ENCODE measurements at places on chromosomes 3 and 15. TPM values are rescaled to one million over a fixed set of nuclear protein-coding genes. Genes with fewer than 3 reads are reported as not detected.

DNA sequence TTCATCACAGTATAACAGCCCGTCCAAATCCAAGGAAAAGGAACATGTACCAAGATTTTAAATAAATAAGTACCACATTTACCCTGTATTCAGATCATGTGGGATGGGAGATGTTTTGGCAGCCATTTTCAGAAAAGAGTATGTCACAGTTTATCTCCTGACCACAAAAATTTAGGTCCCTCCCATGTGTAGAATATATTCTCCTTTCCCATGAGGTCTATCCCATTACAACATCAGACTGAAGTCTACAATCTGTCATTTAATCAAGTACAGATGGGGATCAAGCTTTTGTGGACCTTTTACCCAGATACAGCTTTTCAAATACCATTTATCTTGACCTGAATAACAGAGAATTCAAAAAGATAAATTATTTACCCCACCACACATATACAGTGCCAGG lies 444.5 kb downstream of the PLOD2 start:
- H3K4me1 ChIP-seq, result no peaks in the 10 kb centered on the region
- no peak overlapping the region for H3K27ac ChIP-seq
- H3K4me3 ChIP-seq, result no peak overlapping the region

- no peak for DNase-seq
- H3K36me3 ChIP-seq, result no peaks in the 10 kb centered on the region
- H3K4me3 ChIP-seq, result no peak overlapping the region
- no peaks in the 10 kb centered on the region for H3K4me1 ChIP-seq
- no peak overlapping the region for H3K27ac ChIP-seq
- H3K27me3 ChIP-seq, result no peaks in the 10 kb centered on the region
These were observed 91.6 kb upstream of the TRIM42 start for GRCh38 chr3:140586311-140586710.

- peaks cover 8% of the 10 kb centered on the region for H3K36me3 ChIP-seq
- no peak overlapping the region for H3K4me3 ChIP-seq
- H3K27ac ChIP-seq, result no peak overlapping the region
These were observed 40.2 kb upstream of the ARF4 start for GRCh38 chr3:57637391-57637790.

DNA sequence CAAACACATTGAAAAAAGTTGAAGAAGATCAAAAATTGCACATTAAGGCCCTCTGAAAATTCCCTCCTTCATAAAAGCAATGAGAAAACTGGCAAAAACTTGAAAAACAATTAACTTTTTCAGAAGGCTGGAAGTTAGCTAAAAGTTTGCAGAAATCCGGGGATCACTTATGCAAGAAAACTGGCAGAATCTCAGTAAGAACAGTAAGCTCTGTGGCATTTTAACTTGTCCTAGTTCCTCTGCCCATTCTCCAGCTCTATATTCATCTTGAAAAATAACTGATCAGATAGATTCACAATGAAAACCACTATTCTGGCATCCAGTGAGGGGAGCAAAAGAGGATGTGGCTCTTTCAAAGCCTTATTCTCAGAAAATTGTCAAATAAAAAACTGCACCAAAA lies 566.8 kb downstream of the NTRK3 start:
- no peak overlapping the region for H3K4me3 ChIP-seq
- H3K36me3 ChIP-seq, result no peaks in the 10 kb centered on the region
- H3K27me3 ChIP-seq, result no peaks in the 10 kb centered on the region
- no peaks in the 10 kb centered on the region for H3K4me1 ChIP-seq
- DNase-seq, result no peak
- no peak overlapping the region for H3K27ac ChIP-seq

DNA sequence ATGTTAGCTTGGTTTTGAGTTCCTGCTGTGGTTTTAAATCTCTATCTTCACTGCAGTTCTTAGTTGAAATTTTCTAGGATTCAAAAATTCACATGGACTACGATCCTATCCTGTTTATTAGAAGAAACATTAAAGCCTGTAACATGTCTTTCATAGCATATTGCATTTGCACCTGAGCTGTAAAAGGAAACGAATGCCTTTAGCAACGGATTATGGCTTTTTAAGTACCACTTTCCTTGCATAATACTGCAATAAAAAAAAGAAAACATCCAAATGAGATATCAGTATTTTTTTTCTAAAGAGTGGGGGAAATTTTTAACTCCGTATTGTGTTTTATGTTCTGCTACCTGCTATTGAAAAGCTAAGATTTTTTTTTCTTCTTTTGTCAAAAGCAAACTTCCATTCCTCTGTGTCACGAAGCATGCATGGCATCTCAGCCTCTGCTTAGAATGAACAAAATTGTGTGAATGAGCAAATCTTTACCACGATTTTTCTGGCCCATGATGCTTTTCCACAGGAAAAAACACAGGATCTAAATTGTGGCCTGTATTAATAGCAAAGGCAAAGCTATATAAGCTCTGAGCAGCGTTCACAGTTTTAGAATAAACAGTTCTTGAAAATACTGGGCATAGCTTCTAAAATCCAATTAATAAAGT lies 110.0 kb upstream of the CDIN1 start:
- H3K4me3 ChIP-seq, result no peak overlapping the region
- H3K36me3 ChIP-seq, result no peaks in the 10 kb centered on the region
- H3K27me3 ChIP-seq, result no peaks in the 10 kb centered on the region
- DNase-seq, result no peak

- DNase-seq, result peak; percentile 5
- H3K4me3 ChIP-seq, result no peak overlapping the region
- no peaks in the 10 kb centered on the region for H3K27me3 ChIP-seq
These were observed 6.2 kb upstream of the CTDSPL start for GRCh38 chr3:37855363-37855970.

- peak overlapping the region; percentile 40 for H3K27ac ChIP-seq
- peaks cover 29% of the 10 kb centered on the region for H3K4me1 ChIP-seq
- no peaks in the 10 kb centered on the region for H3K36me3 ChIP-seq
- no peak overlapping the region for H3K4me3 ChIP-seq
- no peak for DNase-seq
- H3K27me3 ChIP-seq, result no peaks in the 10 kb centered on the region
These were observed 130.9 kb upstream of the RASGRP1 start for GRCh38 chr15:38695249-38696108.

- no peaks in the 10 kb centered on the region for H3K36me3 ChIP-seq
- H3K4me1 ChIP-seq, result no peaks in the 10 kb centered on the region
- no peaks in the 10 kb centered on the region for H3K27me3 ChIP-seq
- no peak for DNase-seq
- H3K4me3 ChIP-seq, result no peak overlapping the region
These were observed 154.3 kb downstream of the GOLIM4 start for GRCh38 chr3:167941234-167941995.

DNA sequence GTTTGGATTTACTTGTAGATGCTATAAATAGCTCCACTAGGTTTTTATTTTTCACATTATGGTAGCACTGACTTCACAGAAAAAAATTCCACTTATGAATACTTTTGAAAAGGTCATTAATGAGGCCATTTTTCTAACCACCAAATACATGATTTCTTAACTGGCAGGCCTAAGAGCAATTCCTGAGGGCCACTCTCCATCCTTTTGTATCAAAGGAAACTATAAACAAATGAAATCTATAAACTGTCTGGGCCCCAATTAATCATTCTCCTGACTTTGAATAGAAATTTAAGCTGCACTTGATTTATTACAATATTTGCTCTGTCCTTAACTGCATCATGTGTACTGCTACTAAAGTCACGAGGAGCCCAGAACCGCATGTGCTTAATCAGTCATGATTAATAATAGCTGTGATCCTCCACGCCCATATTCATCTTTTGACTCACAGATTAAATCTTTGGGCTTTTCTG lies 25.1 kb upstream of the MTMR10 start:
- DNase-seq, result no peak
- H3K27ac ChIP-seq, result no peak overlapping the region
- peaks cover 20% of the 10 kb centered on the region for H3K4me1 ChIP-seq
- H3K36me3 ChIP-seq, result no peaks in the 10 kb centered on the region
- no peak overlapping the region for H3K4me3 ChIP-seq

DNA sequence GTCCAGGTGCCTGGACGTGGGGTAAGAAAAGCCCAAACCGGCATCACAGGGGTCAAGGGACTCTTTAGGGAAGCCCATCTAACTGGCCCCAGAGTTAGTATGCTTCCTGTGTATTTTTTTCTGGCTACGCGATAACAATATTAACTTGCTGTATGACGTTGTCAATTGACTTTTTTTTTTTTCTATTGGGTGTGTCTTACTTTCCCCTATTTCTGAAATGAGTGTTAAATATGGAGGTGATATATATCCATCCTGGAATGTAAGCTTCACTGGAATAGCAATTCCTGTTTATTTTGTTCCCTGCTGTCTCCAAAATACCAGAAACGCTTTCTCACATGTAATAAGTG lies 598 bp upstream of the GMNC start:
- H3K27me3 ChIP-seq, result peaks cover 5% of the 10 kb centered on the region
- no peak for DNase-seq
- H3K4me3 ChIP-seq, result no peak overlapping the region
- no peaks in the 10 kb centered on the region for H3K36me3 ChIP-seq

GRCh38 chr3:111277226-111277625 lies 205.6 kb downstream of the NECTIN3 start:
- DNase-seq, result no peak
- H3K36me3 ChIP-seq, result no peaks in the 10 kb centered on the region
- H3K27me3 ChIP-seq, result no peaks in the 10 kb centered on the region
- H3K4me1 ChIP-seq, result no peaks in the 10 kb centered on the region

DNA sequence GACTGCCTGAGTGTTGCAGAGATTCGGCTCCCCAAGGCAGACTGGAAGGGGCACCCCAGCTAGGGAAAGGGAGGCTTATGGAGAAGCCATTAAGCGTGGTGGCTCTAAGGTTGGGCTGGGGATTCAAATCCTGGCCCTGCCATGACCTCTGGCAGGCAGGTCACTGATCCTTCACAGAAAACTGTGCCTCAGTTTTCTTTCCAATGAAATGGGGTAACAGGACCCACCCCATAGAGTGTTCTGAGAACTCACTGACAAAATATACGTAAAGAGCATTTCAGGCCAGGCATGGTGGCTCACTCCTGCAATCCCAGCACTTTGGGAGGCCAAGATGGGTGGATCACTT lies 34.6 kb downstream of the DNASE1L3 start:
- no peak for DNase-seq
- H3K27ac ChIP-seq, result no peak overlapping the region
- no peaks in the 10 kb centered on the region for H3K36me3 ChIP-seq
- no peaks in the 10 kb centered on the region for H3K27me3 ChIP-seq
- no peak overlapping the region for H3K4me3 ChIP-seq

DNA sequence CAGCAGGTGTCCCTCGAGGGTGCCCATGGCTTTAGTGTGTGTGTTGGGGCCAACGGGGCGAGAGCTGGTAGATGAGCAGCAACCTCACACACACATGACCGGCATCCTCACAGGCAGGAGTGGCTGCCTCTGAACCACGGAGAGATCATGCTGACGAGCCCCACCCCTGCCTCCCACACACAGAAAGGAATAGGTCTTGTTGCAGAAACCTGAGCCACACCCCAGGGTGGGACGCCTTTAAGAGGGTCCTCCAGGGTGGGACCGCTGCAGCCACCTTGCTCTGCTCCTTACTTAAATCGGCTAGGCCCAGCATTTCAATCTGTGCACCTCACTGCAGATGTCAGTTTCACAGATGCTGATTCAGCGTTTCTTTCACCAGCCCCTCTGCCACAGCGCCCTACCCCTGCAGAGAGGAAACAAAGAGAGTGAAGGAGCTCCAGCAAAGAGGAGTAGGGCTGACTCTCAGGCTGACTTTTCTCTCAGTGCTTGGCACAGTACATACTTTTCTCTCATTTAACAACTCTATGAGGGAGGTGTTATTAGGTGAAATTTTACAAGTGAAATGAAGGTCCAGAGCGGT lies 61.2 kb upstream of the EPHB3 start:
- H3K4me1 ChIP-seq, result no peaks in the 10 kb centered on the region
- peaks cover 2% of the 10 kb centered on the region for H3K27me3 ChIP-seq
- H3K4me3 ChIP-seq, result no peak overlapping the region
- no peaks in the 10 kb centered on the region for H3K36me3 ChIP-seq

GRCh38 chr3:50269460-50269859 lies 513 bp downstream of the SEMA3B start:
- H3K4me3 ChIP-seq, result no peak overlapping the region
- H3K4me1 ChIP-seq, result peaks cover 6% of the 10 kb centered on the region
- no peak for DNase-seq
- H3K36me3 ChIP-seq, result no peaks in the 10 kb centered on the region
- H3K27ac ChIP-seq, result no peak overlapping the region

GRCh38 chr3:27253391-27253790 lies 115.8 kb downstream of the NEK10 start:
- no peaks in the 10 kb centered on the region for H3K36me3 ChIP-seq
- no peaks in the 10 kb centered on the region for H3K4me1 ChIP-seq
- no peak for DNase-seq
- no peak overlapping the region for H3K27ac ChIP-seq
- H3K27me3 ChIP-seq, result no peaks in the 10 kb centered on the region
- no peak overlapping the region for H3K4me3 ChIP-seq

- no peak overlapping the region for H3K4me3 ChIP-seq
- no peaks in the 10 kb centered on the region for H3K4me1 ChIP-seq
- no peaks in the 10 kb centered on the region for H3K27me3 ChIP-seq
- no peaks in the 10 kb centered on the region for H3K36me3 ChIP-seq
- no peak for DNase-seq
These were observed 26.2 kb upstream of the RASGRF1 start for GRCh38 chr15:79116771-79117170.

DNA sequence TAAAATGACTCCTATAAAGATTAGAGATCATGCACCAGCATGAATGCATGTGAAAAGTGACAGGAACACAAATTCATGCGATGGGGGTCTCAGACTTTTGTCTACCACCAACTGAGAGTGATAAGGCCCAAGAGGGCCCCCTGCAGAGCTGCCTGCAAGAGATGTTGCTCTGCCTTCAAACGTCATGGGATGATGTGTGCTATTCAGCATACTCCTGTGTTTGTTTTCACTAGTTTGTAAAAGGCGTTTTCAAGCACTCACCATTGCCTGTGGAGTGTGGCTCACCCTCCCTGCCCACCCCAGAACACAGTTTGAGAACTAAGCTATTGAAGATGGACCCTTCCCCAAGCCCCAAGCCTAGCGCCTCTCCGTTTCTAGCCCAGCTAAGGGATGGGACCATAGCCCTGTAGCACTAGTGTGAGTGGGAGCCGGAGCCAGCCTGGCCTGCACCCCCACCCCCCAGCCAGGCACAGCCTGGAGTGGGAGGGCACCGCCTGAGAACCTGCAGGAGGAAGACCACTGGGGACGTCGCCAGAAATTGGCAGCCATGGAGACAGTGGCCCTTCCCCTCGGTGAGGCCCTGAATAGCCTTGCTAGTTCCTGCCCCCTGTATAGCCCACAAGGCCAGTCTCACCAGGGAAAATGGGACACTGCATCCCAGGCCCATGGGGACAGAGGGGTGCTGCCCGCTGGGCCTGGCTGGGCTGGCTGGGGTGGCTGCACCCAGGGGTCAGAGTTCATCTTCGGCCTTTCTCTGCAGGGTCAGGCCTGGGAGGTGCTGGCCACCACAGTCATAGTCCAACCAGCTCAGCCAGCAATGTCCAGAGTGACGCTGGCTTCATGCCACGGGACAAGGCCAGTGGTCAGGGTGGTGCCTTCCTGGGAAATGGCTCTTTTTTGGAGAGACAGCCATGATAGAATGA lies 22.6 kb upstream of the KLF13 start:
- DNase-seq, result no peak
- H3K4me1 ChIP-seq, result peaks cover 28% of the 10 kb centered on the region
- H3K4me3 ChIP-seq, result no peak overlapping the region
- no peak overlapping the region for H3K27ac ChIP-seq

UTS2B gene
- total RNA-seq, result 0.29 TPM

RBPMS2 gene
- total RNA-seq, result 0.66 TPM

SMAD3 gene
- 40.0 TPM for total RNA-seq

CFAP92 gene
- total RNA-seq, result not detected
